NCI-H526 (cell line): ENCODE measurements at places on chromosomes 11 and 22.
A peak's percentile ranks its signal among the peaks of the same experiment; 100 is the strongest.

DNA sequence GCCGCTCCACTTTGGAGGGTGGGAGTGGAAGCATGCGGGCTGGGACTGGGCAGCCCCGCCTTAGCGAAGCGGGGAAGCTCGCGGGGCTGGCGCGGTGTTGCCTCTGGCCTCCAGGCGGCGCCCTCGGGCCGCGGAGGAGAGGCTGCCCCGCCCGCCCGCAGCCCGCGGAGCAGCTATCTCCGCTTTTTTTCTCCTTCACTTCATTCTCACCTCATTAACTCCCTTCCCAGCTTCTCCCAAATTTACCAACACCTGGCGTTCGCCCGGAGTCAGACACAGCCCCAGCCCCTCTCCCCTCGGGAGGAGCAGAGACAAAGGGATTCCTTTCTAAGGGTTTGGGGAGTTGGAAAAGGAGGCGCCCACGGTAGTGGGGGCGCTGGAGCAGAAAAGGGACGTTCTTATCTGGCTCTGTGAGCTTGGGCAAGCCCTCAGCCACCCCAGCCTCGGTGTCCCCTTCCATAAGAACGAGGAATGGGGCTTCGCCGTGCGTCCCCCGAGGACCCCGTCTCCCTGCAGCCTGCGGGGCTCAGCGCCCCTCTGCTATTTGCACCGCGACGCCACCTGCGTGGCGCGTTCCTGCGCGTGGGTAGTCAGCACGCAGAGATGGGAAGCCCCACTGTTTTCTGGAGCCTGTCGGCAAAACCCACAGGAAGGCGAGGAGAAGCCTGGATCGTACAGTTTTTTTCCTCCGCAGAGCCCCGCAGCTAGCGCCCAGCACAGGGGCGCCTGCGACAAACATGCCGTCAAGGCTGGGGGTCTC, 1.5 kb upstream of the WNT11 start:
- peak; percentile 71 for DNase-seq

GRCh38 chr22:32846780-32847491, 45.4 kb downstream of the TIMP3 start:
- DNase-seq: no peak

GRCh38 chr11:72048766-72049460, 31.4 kb downstream of the NUMA1 start:
- DNase-seq: no peak

GRCh38 chr11:86571273-86571948, 101.0 kb downstream of the ME3 start:
- DNase-seq: no peak
